ENCODE measurements at places on chromosomes 7 and 10. TPM values are rescaled to one million over a fixed set of nuclear protein-coding genes. Genes with fewer than 3 reads are reported as not detected.

DNA sequence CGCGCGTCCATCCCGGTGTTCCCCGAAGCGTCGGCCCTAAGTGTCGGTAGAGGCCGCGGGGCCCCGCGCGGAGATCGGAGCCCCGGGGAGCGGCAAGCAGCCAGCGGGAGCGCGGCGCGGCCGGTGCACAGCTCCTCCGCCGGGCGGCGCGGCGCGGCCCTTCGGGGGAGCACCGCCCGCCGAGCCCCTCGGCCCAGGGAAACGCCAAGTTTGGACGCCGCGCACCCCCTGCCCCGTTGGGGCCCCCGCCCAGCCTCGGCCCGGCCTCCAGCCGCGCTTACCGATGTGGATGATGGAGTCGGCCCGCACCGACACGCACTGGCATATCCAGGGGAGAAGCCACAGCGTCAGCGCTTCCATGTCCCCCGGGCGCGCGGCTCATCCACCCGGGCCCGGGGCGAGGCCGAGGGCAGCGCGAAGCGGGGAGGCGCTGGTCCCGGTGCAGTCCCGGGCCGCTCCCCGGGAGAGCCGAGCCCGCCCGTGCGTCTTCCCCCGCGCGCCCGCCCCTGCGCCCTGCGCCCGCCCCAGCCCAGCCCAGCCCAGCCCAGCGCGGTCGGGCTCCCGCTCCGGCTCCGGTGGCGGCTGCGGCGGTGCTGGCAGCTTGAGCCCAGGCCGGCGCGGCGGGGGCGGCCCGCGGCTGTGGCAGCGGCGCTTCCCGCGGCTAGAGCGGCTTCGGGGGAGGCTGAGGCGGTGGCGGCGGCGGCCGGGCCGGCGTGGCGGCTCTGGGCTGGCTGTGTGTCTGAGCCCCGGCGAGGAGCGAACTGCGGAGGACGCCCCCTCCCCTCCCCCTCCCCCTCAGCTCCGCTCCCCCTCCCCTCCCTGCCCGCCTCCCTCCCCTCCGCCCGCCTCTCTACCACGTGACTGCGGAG, at the start of gene GRID1:
TSS of gene GRID1 (minus strand) at position 763 of the 869 bp plus-strand sequence.
- peak; percentile 50 for DNase-seq

GRCh38 chr10:44399659-44400451, 15.0 kb upstream of the CXCL12 start:
- no peak for DNase-seq

GRCh38 chr10:3948843-3949242, 163.8 kb upstream of the KLF6 start:
- no peak for DNase-seq

DNA sequence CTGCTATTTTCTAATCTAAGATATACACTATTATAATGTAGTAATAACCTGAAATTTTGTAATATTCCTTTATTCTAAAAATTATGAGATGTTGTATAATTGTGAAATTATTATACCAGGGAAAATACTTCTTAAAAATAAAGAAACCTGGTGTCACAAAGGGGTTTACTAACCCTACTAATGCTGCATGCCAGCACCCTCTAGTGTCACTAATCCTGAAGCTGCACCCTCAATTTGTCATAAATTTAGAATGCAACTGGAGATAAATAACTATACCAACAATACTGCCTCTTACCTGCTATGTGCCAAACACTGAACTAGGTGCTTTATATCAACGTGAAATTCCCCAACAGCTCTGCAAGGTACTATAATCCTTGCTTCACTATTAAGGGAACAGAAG, 30.8 kb downstream of the TM9SF3 start:
- DNase-seq, result peak; percentile 3

DNA sequence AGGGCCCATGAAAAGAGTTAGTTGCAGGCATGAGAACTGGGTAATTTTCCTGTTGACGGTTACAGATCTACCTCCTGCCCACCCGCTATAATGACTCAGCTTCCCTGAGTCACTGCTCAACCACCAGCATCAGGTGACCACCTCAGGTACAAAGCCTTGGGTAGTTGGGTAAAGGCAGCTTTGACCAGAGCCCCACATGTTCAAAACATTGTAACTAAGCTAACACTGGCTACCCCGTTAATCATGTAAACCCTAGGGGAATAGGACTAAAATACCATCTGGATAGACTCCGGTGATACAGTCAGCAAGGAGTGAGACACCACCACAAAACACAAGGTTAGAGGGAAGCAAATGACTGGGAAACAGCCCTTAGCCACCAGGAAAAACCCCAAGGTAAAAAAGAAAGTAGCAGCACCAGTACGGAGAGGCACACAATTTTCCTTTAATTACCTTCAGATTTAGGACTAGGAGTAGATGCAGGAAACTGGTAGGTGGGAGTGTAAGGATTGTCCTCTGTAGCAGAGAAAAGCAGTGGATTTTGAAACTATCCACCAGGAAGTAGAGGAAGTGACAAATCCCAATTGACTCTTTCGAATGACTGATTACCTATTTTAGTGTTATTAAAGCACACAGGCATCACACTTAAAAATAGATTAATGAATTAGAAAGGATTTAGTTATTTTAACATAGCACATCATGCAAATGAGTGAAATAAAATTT, 103.5 kb upstream of the PDLIM1 start:
- peak; percentile 73 for DNase-seq

- DNase-seq, result peak; percentile 21
Measured at GRCh38 chr7:94003446-94004023, 620 bp downstream of the BET1 start.

- peak; percentile 7 for DNase-seq
Measured at GRCh38 chr7:120725376-120726039, 132.4 kb downstream of the TSPAN12 start.

GRCh38 chr10:44858988-44859387, 52.1 kb upstream of the TMEM72 start:
- no peak for DNase-seq

DNA sequence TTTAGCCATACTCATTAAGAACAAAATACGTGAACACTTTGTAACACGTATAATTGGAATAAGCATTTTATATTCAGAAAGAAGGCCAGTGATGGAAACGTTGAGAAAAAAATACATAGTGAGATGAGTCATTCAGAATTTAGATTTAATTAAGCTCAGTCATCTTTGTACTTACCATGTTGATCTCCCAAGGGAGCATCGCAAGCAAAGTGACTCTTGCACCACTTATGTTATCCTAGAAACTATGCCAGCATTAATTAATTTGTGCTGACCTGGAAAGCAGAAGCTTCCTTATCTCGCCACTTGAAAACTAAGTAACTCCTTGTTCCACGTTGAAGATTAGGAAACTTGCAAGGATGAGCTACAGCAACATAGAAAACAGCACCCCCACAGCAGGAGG, 9.7 kb upstream of the MPP7 start:
- no peak for DNase-seq

DNA sequence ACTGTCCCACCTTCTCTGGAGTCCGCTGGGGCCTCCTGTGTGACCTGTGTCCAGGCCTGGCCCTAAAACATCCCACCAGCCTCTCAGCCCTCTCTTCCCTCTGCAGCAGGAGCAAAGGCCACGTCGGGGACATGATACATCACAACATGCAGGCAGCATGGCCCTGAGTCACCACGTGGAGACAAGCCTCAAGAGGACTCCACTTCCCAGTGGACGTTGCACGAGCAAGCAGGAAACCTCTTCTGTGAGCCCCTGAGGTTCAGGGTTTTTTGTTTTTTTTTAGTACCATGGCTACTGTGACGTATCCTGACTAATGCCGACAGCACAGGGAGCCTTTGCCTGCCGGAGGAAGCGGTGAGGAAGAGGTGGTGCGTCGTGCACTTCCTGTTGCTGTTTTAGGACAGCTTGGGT, 165.9 kb downstream of the DNAJB6 start:
- DNase-seq, result no peak

ADCK2 gene
- total RNA-seq, result 49.0 TPM

SERPINE1 gene
- 42.4 TPM for total RNA-seq

TSPAN12 gene
- 45.3 TPM for total RNA-seq

ATE1 gene
- 23.7 TPM for total RNA-seq

All from Caki2 (cell line).